ENCODE measurements at places on chromosomes 11 and 22. TPM values are rescaled to one million over a fixed set of nuclear protein-coding genes. Genes with fewer than 3 reads are reported as not detected.

The POLR3H gene
- total RNA-seq = 14.4 TPM

The SYT8 gene
- total RNA-seq = under 0.01 TPM

The IL18 gene
- not detected for total RNA-seq

- no peak for DNase-seq
Observed at GRCh38 chr11:92804388-92804966, 165.0 kb upstream of the MTNR1B start.

DNA sequence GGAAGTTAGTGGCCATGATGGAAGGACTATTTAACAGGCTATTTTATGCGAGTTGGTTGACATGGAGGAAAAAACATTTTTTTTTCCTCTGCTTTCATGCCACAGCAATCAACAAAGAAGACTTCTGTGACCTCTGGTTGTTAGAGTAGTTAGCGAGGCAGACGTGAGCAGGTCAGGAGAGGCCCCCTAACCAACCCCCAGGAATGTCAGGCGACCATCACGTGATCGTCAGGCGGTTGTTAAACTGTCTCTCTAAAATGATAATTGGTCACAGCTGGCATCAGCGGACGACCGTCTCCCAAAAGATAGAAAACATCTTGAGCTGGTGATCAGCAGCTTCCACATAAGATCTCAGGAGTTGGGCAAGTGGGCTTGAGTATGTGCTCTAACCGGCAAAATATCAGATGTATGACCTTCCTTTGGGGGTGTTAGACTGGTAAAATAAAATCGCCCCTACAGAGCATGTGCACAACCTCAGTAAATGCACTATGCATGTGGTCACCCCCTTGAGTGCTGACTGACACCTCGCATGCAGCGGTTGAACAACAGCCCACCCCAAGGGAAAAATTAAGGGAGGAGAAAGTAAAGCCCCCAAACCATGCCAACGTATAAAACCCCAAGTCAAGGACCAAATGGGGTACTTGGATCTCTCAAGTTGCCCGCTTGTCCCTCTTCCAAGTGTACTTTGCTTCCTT lies 20.9 kb upstream of the NARS2 start:
- no peak for DNase-seq

DNA sequence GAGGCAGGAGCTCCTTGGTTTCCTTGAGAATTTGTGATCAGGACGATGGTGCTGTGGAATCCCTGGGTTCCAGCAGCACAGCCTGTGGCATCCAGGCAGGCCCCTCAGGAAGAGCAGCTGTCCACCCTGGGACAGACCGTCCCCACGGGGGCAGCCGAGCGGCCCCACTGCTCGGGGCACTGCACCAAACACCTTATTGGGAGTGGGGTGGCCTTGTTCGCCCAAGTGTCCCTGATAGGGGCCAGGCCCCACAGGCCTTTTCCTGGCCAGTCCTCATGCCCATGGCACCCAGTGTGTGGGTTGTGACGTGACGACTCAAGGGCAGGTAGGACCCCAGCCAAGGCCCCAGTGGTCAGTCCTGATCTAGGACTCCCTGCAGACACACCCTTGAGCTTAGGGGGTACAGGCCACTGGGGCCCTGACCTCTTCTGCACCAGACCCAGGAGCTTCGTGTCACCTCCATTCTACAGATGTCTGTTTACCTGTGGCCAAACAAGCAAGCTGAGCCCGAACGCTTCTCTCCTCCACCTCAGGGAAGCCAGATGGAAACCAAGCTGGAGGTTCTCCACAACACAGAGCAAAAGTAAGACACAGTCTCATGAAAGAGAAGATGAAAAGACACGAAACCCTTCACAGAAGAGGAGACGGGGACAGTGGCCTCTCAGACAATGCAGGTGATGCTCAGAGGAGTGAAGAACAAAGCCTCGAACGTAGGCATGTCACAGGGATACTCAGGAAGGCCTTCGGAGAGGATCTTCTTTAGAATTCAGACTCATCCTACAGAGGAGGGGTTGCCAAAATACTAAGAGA lies 1.6 kb upstream of the BRD1 start:
- no peak for DNase-seq

DNA sequence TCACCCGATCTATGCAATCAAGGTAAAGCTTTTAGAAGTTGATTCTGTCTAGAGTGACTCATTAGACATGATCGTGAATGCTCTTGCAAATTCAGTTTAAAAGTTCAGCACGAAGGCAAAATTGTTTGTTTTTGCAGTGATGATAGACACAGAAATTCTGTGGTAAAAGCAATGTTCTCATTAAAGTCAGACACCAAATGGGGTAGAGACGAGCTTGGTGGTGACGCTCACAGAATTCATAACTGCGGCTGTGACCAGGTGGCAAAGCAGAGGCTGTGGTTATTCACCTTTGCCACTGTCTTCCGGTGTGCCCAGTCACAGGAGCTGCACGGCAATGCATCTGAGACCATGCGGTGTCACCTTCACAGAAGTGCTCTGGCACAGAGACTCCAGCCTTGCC lies 83.4 kb downstream of the WNT7B start:
- no peak for DNase-seq

- DNase-seq = no peak
Observed at GRCh38 chr11:17563231-17563646, 16.2 kb downstream of the OTOG start.

GRCh38 chr22:11066458-11067285 lies 4461.3 kb upstream of the OR11H1 start:
- no peak for DNase-seq

- DNase-seq = no peak
Observed at GRCh38 chr11:72511393-72512047, 77.2 kb upstream of the CLPB start.
